ENCODE measurements at places on chromosomes 2 and 18.

GRCh38 chr2:193808877-193809276, 1614.1 kb upstream of the TMEFF2 start:
- DNase-seq = no peak

DNA sequence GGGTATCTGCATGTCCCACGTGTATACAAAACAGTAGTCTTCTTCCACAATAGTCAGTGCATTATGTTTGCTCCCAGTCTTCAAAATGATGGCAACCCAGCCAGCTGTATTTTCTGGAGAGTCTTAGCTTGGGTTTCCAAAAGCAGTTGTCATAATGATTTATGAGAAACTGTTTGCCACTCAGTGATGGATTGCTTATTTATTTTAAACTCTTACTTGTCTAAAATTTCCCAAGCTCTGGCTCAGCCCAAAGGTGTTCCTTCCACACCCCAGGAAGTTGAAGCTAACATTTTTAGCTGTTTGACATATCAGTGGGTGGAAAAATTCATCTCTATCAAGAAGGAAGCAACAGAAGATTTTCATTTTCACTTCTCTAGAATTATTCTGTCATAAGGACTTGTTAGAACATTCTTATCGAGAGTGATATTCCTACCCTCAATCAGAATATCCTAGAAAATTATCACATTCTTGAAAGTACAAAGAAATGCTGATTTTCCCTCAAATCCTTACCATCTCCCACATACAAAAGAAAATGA, 78.8 kb downstream of the ASAP2 start:
- DNase-seq = no peak

DNA sequence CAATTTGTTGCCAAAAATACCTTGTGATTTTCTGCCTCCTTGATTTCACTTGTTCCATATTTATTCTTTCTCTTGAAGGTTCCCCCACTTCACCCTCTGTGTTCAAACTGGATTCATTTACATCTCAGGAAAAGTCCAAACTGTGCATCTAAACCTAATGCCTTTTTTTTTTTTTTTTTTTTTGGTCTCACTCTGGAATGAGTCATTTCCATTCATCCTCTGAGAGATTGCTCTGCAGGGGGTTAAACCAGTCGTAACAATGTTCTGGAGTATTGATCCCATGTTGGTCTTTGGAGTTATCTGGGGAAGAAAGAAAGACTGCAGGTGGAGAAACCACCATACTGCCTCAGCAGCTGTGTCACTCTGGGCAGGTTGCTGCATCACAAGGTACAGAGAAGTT, 119.7 kb downstream of the TACR1 start:
- no peak for DNase-seq

DNA sequence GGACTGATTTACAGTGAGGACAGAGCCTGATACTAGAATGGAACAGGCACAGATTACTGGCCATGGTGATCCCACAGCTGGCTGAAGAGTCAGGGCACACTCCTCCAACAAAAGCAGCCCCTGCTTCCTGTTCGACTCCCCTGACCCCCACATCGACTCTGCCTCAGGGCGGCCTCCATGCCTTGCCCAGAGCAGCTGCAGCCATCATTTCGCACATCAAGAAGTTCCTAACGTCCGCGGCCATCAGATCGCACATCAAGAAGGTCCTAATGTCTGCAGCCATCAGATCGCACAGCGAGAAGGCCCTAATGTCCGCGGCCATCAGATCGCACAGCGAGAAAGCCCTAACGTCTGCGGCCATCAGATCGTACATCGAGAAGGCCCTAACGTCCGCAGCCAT, 192.8 kb upstream of the PXDN start:
- no peak for DNase-seq

DNA sequence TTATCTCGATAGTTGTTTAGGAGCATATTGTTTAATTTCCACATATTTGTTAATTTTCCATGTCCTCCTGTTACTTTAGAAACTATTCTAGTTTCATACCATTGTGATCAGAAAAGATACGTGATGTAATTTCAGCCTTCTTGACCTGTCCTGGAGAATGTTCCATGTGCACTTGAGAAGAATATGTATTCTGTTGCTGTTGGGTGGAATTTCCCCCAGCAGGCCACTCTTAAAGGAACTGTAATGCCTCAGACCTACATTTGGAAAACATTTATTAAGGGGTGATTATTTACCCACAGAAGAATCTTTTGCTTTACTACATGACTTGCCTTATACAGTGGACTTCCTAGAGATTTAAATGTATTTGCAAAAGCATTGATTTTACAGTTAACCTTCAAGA, 55.5 kb downstream of the LIMS1 start:
- no peak for DNase-seq

DNA sequence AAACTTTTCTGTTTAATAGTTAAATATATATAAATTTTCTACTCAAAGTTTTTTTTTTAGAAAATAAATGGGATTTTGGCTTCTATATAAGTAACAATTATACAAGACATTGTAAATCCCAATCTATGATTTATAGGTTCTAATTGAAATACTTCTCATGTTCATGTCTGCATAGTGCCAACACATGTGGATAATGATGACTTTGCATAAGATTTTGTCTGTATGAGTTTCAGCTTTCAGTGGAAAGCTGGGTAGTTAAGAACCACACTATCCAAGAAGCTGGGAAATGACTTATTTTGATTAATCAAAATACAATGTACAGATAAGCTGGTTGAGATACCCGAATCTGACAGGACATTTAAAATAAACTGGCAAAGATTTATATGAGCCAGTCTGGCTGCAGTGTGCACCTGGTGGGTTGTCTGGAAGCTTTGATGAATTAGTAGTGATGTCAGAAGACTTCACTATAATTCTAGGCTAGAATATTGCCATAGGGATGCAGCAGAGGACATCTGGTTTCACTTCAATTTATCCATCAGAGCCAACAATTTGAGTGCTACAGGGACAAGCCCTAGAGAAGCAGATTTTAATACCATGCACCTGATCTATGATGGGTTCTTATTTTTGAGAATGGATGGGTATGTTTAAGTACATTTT, 45.4 kb downstream of the EML6 start:
- DNase-seq = no peak

DNA sequence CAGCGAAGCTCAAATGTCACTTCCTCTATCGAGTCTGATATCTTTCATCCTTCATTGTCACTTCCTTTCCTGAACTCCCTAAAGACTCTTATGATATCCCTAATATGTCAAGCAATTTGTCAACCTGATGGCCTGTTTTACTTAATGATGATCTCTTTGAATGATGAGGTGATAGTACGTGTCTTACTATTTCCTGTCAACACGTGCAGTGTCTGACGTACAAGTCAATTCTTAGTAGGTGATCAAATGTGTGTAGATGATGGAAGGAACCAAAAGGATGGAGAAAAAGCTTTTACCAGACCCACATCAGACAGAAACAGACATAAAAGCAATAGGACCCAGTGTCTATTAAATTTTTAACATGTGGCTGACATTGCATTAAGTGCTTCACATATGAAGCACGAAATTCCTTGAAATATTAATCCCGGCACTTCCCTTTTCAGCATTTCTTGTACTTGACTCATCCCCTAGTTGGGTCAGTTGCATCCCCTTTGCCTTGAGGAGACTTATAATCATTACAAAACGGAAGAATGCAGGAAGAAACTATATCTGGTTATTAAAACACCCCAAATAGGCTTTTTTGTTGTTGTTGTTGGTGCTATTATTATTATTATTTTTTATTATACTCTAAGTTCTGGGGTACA, 108.6 kb upstream of the NYAP2 start:
- no peak for DNase-seq

DNA sequence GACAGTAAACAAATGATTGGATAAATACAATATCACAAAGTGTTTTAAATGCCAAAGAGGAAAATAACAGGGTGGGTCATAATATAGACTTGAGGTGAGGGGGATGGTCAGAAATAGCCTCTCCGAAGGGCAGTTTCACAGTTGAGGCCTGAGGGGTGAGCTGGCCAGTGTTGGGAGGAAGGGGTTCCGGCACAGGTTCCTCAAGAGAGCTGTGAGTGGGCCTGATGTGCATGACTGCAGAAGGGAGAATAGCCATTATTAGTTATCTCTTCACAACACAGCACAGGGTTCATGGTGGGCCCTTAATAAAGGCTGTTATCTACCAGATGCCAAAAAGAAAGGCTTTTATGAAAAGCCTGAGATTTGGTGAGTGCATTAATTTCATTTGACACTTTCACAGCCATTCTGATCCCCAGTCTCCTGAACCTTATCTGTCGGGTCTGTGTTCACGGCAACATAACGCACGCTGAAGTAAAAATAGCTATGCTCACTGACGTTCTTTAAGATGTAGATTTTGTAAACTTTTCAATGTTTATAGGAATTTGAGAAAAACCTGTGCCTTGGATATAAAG, 39.6 kb downstream of the POLR1A start:
- DNase-seq = no peak

GRCh38 chr2:146527166-146527565, 1317.7 kb upstream of the ACVR2A start:
- DNase-seq = no peak

DNA sequence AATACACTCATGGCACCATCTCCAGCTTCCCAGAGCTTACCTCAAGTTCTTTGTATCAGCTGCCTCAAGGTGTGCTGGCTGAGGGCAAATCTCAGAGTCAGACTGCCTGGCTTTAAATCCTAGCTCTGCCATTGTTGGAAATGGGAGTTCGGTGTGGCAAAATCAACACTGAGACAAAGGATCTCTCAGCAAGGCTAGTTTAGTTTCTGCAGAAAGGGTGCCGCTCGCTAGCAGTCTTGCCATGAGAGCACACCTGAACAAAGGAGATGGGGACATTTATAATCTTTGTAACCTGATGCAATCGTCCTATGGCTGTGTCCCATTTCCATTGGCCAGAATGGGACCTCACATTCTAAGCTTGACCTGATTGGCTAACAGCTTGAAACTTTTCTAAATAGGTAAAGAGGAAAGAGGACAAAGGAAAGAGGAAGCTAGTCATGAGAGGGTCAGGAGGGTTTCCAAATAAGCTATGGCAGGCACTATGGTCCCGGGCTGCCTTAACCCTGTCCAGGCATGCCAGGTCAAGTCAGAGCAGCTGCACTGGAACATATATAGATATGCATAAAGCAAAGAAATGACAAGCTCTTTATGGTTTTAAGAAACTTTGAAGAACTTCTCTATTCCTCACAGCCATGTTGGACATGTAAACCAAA, 4.3 kb upstream of the UBE2F start:
- no peak for DNase-seq

DNA sequence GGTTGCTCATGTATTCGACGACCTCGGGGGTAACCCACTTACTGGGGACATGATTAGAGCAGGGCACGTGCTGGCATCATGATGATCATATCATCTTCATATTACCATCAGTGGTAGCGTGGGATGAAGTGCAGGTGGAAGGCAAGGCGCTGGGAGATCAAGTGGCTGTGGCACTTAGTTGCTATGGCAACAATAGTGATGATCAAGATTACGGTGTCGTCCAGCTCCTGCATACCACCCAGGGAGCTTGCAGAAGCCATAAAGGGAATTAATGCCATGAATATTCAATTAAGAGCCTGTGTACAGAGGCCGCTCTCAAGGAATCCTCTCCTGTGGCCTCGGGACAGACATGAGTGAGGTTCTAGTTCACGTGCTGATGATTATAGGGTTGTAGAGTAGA, 237.2 kb upstream of the COPS8 start:
- DNase-seq = no peak

DNA sequence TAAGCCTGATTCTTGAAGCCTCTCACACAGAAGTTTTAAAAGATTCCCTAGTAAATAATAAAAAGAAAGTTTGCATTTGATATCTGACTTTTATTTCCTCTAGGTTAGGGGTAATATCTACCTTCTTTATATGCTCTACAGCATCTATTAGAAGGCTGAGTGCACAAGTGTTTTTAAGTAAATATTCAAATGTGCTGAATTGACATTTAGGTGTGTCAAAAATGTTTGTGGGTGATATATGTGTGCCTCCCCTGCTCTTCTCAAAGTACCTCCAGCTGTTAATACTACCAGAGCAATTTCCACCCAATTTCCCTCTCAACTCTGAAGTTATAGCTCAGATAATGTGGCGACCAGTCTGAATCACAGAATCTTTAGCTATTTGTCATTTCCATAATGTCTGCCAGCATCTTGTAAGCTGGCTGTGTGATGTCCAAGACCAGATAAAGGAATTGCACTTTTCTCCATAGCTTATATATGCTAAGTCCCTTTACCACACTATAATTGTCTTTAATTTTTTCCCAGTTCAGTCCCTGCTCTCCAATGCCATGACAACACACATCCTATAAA, 24.4 kb upstream of the ERMN start:
- DNase-seq = no peak

GRCh38 chr2:139411236-139411635, 631.0 kb upstream of the NXPH2 start:
- no peak for DNase-seq

- no peak for DNase-seq
These were observed 58.6 kb upstream of the CHAC2 start for GRCh38 chr2:53708988-53709387.

DNA sequence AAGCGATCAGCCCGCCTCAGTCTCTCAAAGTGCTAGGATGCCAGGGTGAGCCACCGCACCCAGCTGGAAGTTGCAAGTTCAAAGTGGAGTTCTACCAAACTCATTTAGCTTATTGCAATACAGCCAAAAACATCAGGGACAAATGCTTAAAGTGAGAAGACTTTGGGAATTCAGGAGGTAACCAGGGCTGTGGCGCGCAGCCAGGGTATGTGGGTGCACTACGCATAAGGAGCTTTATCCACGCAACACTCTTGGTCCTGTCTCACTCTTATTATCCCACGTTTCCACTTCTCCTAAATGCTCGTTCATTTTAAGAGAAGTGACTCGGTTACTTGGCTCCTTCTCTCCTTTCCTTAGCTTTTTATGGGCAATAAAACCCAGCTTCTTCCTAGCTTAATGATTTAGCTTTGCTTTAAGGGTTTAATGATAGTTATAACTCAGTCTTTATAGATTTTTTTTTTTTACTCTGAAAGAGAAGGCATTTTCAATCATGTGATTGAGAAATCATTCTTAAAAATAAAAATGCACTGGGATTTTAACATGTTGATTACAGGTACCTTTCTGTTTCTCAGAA, 199.8 kb downstream of the KCNE4 start:
- DNase-seq = no peak

GRCh38 chr2:156999661-157000060, 257.8 kb upstream of the GALNT5 start:
- DNase-seq = no peak

GRCh38 chr18:8605974-8606373, 3.3 kb upstream of the RAB12 start:
- DNase-seq = no peak

DNA sequence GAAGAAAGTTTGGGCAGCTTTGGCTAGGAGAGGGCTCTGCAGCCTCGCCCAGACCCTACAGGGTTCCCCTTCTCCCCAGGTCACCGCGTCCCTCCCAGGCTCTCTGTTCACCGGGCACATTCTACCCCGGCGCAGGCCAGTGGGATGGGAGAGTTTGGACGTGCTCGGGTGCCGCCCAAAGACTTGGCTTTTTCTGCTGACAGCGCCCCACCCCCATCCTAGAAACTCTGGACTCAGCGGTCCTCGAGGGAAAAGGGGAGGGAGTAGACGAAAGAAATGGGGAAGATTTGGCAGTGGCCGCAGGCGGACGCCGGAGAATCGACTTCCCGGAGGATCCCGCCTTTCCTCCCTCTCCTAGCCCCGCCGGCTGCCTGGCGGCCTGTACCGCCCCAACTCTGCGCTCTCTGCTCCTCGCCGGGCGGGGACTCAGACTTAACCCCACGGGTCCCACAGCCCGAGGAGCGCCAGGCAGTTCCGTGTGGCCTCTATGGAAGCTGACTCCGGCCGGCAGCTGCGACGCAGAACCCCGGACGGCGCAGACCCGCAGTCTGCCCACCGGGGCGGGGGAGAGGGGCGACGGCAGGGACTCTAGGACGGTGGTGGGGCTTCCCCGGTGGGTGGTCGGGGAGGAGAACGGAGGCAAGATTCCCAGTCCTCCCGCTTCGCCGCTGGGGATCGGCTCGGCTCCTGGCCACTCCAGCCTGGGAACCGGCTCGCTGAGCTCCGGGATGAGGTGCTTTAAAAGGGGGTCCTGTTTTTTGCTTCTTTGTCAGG, 863 bp upstream of the SIX2 start:
- no peak for DNase-seq

Measured in glomerular endothelial cell (primary cell).